ENCODE measurements at places on chromosomes 1 and 21. TPM values are rescaled to one million over a fixed set of nuclear protein-coding genes. Genes with fewer than 3 reads are reported as not detected.

Gene TAF5L
- total RNA-seq: 18.5 TPM

Gene LCE3E
- total RNA-seq: not detected

Gene CYP4X1
- not detected for total RNA-seq

Gene KCNJ15
- 0.31 TPM for total RNA-seq

Gene FAM151A
- not detected for total RNA-seq

Gene IFT25
- 44.6 TPM for total RNA-seq

Gene MIS18A
- 13.1 TPM for total RNA-seq

Gene AGTRAP
- 65.8 TPM for total RNA-seq

Gene DSCAM
- not detected for total RNA-seq

Gene MAD2L2
- 33.7 TPM for total RNA-seq

Gene CFHR1
- total RNA-seq: not detected

Gene TMEM200B
- total RNA-seq: 2.8 TPM

Gene SLC2A5
- total RNA-seq: not detected

Gene UMODL1
- not detected for total RNA-seq

Gene ROR1
- 5.8 TPM for total RNA-seq

Gene SLFNL1
- 0.31 TPM for total RNA-seq

Gene GJA5
- total RNA-seq: under 0.01 TPM

Gene BSND
- total RNA-seq: not detected

Gene CLCNKB
- not detected for total RNA-seq

Gene ACTL8
- total RNA-seq: not detected

Gene MIXL1
- not detected for total RNA-seq

Gene KCNN3
- under 0.01 TPM for total RNA-seq

Gene NSUN4
- 26.6 TPM for total RNA-seq

Gene LRRC39
- total RNA-seq: 0.73 TPM

Gene ABCB10
- 13.1 TPM for total RNA-seq

Gene C1orf56
- 3.1 TPM for total RNA-seq

Gene AMY2A
- total RNA-seq: not detected

Gene HES2
- total RNA-seq: not detected

Gene PDPN
- not detected for total RNA-seq

Gene GJA9
- total RNA-seq: not detected

Gene DENND2D
- 10.3 TPM for total RNA-seq

Gene IFI44
- total RNA-seq: 73.4 TPM

Gene LRRC38
- not detected for total RNA-seq

Gene NTNG1
- 12.0 TPM for total RNA-seq

Gene FCGR3B
- total RNA-seq: not detected

Gene KCNJ9
- not detected for total RNA-seq

Gene GSTM5
- 0.33 TPM for total RNA-seq

Gene RYR2
- 0.15 TPM for total RNA-seq

Gene ORC1
- 23.0 TPM for total RNA-seq

Gene KPRP
- not detected for total RNA-seq

Gene SELP
- total RNA-seq: not detected

Gene NUP133
- total RNA-seq: 30.6 TPM

Gene NR1I3
- not detected for total RNA-seq

Gene GPR157
- total RNA-seq: 4.1 TPM

Gene PLOD1
- 188 TPM for total RNA-seq

Gene RNU1-2
- total RNA-seq: under 0.01 TPM

Gene SARS1
- total RNA-seq: 146 TPM

Gene FCRL4
- total RNA-seq: not detected

Gene CACNA1S
- total RNA-seq: not detected

Gene OR2L2
- not detected for total RNA-seq

Gene REN
- total RNA-seq: not detected

Gene HEYL
- not detected for total RNA-seq

Gene C1orf185
- not detected for total RNA-seq

Measured in melanocyte of skin (primary cell).